Activated naive CD8-positive, alpha-beta T cell treated with anti-CD3 and anti-CD28 coated beads for 36 hours (primary cell): ENCODE measurements at places on chromosomes 3 and 15. TPM values are rescaled to one million over a fixed set of nuclear protein-coding genes. Genes with fewer than 3 reads are reported as not detected.

The HRG gene
- total RNA-seq, result not detected

The COX5A gene
- total RNA-seq, result 352 TPM

The CFAP20DC gene
- total RNA-seq, result 1.6 TPM

The ZDHHC23 gene
- 3.7 TPM for total RNA-seq

The SATB1 gene
- 92.0 TPM for total RNA-seq

The PLAAT1 gene
- total RNA-seq, result 0.25 TPM

The SI gene
- not detected for total RNA-seq

The SEMA3G gene
- 0.19 TPM for total RNA-seq

The CLDN11 gene
- total RNA-seq, result not detected

The C2CD4A gene
- 0.12 TPM for total RNA-seq

The REC114 gene
- total RNA-seq, result not detected

The ADAMTS7 gene
- total RNA-seq, result 0.10 TPM

The SLC6A20 gene
- total RNA-seq, result not detected

The GATA2 gene
- 0.24 TPM for total RNA-seq

The WDR93 gene
- not detected for total RNA-seq

The XCR1 gene
- total RNA-seq, result not detected

The ZIC4 gene
- total RNA-seq, result not detected

The APH1B gene
- 9.3 TPM for total RNA-seq

The SIDT1 gene
- 18.0 TPM for total RNA-seq

The EDC3 gene
- total RNA-seq, result 54.3 TPM

The FANCD2OS gene
- not detected for total RNA-seq
